ENCODE measurements at places on chromosomes 12 and 14.

DNA sequence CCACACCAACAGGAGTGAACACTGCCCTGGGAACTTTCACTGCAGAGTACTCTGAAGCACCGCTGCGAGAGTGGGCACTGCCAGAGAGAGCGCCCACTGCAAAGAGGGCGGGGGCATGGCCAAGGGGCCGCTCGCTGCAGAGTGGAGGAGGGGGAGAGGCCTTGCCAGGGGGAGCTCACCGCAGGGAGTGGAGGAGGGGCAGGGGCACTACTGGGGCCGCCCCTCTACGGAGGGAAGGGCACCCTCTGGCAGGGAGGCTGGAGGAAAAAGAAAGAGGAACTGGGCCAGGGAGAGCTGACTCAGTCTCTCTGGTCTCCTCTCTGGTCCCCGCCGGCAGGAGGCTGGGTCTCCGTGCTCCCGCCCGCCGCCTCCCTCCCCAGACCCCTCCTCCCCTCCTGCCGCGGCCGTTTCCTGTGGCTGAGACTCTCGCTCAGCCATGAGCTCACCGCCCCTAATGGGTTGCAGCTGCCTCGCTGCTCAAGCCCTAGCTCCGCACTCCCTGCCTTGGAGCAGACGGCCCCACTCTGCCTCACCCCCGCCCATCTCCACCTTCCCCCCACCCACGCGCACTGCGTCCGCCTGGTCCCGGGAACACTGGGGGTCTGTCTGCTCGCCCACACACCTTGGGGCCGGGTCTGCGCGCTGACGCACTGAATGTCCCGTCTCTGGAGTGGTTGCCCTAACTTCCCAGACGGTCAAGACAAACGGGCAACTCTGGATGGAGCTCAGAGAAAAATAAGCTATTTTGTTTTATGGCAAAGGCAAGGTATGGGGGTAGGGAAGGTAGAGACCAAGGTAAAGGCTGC, 1.3 kb downstream of the ARHGEF40 start:
- DNase-seq, result peak; percentile 52

GRCh38 chr12:46300910-46301309, 32.1 kb upstream of the SLC38A1 start:
- no peak for DNase-seq

DNA sequence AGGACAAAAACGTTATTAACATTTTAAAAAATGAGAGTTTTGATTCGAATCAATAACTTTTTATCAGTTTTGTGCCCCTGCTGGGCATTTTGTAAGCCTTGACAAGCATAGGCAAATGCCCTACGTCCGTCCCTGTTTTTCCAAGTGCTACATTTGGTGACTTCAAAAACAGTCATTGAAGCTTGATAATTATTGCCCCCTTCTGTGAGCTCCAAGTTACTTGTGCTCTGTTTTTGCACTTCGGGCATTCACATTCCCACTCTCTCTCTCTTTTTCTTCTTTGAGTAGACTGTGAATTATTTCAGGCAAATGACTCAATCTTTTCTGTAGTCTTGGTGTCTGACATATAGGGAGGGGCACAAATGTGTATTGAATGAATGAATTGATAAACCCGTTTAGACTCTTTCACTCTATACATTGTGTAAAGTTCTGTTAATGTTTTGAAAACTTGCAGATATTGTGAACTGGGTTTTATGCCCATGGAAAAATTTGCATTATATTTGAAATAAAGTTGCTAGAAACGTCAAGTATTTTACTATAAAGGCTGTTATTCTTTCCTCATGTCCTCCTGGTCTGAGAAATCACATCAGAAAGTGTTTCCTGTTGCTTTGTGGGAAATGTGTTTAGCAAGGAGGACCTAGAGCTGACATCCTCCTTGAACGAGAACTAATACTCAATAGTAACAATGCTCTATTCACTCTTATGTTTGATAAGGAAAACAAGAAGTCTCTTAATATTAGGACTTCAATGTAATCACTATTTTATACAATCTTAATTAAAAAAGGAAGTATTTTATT, 1.4 kb downstream of the APAF1 start:
- DNase-seq, result no peak

- peak; percentile 35 for DNase-seq
Measured at GRCh38 chr12:8948701-8949341, 624 bp downstream of the M6PR start.

GRCh38 chr12:39368096-39368495, 74.8 kb downstream of the KIF21A start:
- no peak for DNase-seq

DNA sequence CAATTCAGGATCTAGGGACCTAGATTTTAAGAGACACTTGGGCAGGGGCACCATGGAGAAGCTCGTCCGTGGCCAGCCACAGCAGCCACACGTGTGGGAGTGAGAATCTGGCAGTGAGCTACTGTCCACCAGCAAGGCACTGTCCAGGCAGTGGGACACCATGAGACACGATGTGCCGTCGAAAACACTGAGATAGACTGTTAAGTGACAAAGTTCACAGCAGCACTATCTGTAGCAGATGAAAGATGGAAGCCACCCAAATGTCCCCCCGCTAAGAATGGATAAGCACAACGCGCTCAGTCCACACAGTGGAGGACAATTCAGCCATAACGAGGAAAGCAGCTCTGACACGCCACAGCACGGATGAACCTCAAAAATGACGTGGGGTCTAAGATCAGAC, 19.7 kb downstream of the RILPL1 start:
- DNase-seq, result no peak

GRCh38 chr12:78918268-78918667, 53.7 kb downstream of the SYT1 start:
- DNase-seq, result no peak

DNA sequence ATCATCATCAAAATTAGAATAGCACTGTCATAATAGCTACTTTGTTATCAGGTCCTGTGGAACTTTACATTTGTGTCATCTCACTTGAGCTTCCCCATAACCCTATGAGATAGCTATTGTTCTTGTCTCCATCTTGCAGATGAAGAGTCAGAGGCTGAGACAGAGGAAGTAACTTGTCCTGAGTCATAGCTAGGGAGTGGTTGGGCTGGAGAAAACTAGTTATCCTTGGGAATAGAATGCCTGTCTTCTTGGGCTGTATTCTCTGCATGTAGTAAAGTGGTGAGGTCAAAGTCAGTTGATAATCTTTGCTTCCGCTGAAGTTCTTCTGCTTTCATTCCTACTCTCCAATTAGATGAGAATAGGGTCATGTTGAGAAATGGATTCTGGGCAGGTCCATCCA, 117.0 kb downstream of the SMOC1 start:
- DNase-seq, result no peak

DNA sequence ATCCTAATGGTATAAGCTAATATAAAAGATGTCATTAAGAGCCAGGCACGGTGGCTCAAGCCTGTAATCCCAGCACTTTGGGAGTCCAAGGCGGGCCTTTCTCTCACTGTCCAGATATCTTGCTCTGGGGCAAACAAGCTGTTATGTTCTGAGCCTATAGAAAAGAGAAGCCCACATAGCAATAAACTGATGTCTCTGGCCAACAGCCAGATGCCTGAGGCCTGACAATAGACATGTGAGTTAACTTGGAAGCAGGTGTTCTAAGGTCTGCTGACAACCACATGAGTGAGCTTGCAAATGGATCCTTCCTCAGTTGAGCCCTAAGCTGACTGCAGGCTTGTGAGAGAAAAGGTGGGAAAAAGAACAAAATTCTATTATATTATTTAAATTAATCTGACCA, 25.0 kb downstream of the YAF2 start:
- DNase-seq, result no peak

GRCh38 chr12:1034751-1035457, 43.9 kb downstream of the ERC1 start:
- no peak for DNase-seq

- DNase-seq, result no peak
Measured at GRCh38 chr12:114952573-114953271, 268.7 kb upstream of the TBX3 start.

DNA sequence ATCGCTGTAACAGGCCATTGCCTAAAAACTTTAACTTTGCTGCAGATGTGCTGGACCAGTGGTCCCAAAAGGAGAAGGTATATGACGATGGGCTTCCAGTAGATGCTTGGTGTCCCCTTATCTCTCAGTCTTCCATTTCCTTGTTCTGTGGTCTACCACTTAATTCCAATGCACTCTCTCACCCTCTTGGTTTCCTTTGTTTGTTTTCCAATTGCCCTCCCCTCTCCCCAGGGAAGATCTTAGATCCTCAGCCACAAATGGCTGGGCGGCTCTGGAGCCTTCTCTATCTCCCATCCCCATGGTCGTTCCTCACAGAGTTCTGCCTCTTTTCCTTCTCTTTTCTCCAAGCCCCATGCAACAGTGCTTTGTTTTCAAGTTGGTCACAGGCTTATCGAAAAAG, 584 bp downstream of the ACSM4 start:
- no peak for DNase-seq

GRCh38 chr12:117967043-117967442, 1.7 kb downstream of the KSR2 start:
- no peak for DNase-seq

- DNase-seq, result peak; percentile 49
Measured at GRCh38 chr14:67240168-67240932, 885 bp upstream of the PALS1 start.

GRCh38 chr12:19546027-19546426, 106.7 kb downstream of the AEBP2 start:
- no peak for DNase-seq

DNA sequence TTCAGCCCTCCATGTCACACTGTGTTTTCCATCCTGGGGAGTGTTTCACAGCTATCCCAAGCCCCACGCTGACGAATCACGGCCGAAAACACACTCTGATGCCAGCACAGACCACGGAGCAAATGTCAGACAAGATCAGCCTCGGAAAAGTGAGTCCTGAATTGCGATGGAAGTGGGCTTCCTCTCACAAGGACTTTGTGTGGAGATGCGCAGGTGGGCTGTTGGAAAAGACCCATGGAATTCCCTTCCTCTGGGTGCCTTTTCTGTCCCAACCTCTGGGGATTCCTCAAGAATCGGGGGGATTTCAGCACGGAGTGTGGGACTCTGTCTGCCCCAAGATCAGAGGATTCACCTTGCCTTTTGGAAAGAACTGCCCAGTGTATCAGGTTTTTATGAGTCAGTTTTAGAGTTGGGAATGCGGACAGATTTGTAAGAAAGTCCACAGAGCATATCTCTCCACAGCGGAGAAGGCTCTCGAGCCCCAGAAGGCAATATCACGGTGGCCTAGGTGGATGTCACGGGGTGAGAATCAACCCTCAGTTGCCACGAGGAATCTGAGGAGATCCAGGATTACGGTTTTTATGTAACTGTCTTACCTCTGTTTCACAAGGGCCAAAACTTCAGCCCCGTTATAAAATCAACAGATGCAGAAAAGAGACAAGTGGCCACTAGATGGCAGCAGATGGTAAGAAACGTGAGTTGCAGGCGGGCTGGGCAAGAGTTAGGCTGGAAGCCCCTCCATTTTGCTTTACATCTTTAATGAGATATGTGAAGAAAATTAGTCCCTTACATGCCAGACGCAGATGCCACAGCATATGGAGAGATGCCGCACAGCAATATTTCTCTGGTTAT, 201.9 kb downstream of the DAD1 start:
- no peak for DNase-seq

Data from activated T-cell treated with anti-CD3 and anti-CD28 coated beads, Interleukin-2, amount 50 U/mL, for 48 hours (primary cell).